CD14-positive monocyte (primary cell): ENCODE measurements at places on chromosomes 2 and 18.

DNA sequence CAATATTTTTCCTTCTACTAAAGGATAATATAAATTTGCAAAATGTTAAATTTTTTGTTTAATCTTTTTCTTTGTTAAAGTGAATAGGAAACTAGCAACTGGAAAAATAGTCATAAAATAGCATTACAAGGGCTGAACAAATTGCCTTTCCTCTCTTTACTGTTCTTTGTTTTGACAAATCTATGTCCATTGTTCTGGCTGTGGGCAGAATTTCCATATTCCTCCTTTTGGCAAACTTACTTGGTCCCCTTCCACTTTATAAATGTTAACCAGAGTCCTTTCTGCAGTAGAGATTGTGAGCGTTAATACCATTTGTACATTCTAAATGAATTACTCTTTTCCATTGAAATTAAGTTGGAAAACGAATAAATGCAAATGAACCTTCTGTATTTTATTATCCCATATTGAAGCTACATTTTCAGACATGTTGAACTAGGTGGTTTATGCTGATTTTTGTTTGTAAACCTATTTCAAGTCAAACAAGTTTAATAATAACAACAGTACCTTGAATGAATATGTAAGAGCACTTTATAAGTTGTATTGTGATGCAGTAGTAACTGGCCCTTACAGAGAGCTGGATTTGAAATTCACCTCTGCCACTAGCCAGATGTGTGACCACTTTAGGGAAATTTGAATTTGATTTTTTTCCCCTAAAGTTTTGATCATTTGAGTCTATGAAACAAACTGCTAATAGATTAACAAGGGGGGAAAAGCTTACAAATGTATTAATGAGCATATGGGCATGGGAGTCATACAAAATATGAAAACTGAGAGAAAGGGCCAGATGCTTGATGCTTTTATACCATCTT lies 3.3 kb downstream of the RNF125 start:
- DNase-seq, result no peak

DNA sequence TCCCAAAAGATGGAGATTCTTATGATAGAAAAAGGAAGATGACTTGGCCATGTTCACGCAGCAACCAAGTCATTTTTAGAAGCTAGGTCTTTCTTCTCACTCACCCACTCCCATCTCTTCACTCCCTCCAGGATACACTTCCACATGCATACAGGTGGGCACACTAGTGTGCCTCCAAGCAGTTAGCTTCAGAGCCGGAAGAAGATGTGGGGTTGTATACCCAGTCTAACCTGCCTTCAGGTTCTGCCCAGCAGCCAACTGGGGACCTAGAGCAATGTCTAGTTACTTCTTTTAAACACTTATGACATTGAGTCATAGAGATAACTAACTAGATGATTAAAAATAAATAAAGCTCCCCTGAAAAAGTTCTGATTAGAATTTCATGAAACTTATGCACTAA lies 21.8 kb upstream of the TANK start:
- DNase-seq, result no peak

- DNase-seq, result no peak
Measured at GRCh38 chr2:12990523-12990922, 273.8 kb downstream of the TRIB2 start.

- no peak for DNase-seq
Measured at GRCh38 chr2:112547333-112547732, 5.1 kb downstream of the POLR1B start.

DNA sequence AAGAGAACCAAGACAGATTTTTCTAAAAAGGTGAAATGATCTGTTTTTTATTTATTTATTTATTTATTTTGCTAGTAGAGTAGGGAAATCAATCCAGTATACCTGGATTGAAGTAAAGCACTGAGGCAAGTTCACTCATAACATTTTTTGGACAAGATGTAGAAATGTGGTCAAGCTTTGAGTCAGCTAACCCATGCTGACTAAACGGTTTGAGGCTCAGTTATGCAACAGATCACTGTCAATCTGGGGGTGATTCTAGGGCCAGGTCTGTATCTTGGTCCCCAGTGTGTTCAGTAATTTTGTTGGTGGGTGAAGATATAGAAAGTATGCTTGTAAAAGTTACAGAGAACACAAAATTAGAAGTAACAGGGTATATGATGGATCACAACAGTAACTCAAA lies 60.2 kb downstream of the RMDN2 start:
- DNase-seq, result peak; percentile 64

- DNase-seq, result no peak
Measured at GRCh38 chr18:7105943-7106342, 11.7 kb downstream of the LAMA1 start.

GRCh38 chr18:56869189-56869777 lies 218.1 kb downstream of the WDR7 start:
- peak; percentile 53 for DNase-seq

DNA sequence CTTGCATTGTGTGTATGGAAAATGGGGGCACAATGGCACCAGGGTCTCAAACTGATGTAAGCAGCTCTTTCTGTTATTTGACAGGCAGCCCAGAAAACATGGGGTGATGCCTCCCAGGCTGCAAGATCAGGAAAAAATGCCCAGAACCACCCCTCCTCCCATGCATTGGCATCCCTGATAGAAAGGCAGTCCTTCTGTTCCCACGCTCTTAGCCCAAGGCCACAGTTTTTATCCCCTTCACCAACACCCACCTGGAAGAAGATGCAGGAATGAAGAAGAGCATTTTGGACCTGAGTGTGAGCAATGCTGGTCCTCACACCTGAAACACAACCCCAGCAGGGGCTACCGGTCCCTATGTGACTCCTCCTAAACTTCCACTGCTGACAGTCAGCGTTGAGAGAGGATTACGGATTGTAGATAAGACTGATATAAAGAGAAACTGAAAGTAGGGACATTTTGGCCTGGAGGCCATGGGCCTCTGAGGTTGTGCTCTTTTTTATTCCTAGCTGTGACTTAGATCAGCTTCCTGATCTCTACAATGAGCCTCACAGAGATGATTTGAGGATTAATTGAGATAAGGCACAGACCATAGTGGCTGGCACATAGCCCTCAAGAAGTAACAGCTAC lies 386.0 kb upstream of the ATP5MC3 start:
- no peak for DNase-seq

- DNase-seq, result no peak
Measured at GRCh38 chr2:178845566-178846457, 38.6 kb upstream of the TTN start.

DNA sequence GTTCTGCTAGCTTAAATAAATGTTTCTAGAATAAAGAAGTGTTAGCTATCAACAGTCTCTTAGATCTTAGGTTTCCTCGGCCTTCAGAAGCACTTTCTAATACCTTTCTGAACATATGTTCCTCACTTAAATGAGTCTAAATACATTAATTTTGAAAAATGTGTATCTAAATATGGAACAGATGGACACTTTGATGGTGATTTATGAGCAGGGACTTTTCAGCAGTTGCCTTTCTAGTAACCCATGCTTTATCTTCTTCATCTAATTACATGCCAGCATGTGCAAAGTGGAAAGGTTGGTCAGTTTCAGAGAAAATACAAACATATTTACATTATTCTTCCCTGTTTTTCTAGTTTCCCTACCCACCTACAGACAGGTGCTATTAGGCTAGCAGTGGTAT lies 797.0 kb upstream of the CHAC2 start:
- no peak for DNase-seq

- DNase-seq, result peak; percentile 3
Measured at GRCh38 chr2:209619782-209620181, 151.8 kb upstream of the UNC80 start.

DNA sequence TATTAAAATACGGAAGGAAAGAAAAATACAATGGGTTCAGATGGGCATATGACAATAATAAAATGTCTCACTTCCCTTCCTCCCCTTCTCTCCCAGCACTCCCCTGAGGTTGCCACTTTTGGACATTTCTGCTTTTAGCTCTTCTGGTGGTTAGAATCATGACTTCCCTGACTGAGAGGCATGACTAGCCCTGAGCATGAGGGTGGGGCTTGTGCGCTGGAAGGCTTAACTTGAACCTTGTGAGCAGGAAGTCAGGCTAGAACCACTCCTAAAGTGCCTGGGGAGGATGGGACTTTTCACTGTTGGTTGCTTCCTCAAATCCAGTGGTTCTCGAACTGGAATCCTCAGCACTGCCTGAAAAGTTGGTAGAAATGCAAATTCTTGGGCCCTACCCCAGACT lies 19.7 kb upstream of the ARHGAP25 start:
- DNase-seq, result peak; percentile 98

GRCh38 chr2:53793261-53793660 lies 6.4 kb downstream of the ERLEC1 start:
- DNase-seq, result no peak

DNA sequence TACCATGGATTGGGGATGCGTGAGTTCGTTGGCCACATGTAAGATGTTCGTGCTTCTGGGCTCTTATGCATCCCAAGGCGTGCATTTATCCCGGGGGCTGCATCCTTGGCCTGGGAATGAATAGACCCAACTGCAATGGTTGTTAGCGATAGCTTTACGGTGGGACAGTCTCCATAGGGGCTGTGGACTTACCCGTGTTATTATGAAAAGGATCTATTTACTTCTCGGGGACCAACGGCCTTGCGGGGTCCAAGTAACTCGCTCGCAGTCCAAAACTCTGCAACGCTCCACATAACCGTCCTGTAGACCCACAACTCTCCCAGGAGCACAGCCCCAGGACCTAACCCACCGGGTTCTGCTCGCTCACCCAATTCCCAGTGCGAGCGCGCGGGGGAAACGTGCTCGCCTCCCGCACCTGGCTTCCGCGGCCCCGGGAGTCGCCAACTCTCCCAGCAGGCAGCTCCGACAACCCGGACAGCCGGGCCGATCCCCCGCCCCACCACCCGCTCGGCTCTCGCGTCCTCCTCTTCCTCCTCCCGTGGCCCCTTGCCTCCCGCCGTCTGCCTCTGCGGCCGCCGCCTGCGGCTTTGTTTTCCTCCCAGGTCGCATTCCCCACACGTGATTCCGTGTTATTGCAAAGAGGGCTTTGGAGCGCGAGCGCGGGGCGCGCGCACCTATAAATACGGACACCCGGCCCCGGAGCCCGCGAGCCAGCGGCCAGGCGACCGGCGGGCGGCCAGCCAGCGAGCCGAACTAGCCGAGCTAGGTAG lies at the start of gene CABLES1:
TSS of gene CABLES1 (plus strand) at position 706 of the 770 bp plus-strand sequence. CDS start 278 bp downstream, outside the sequence.
- no peak for DNase-seq

GRCh38 chr2:224628416-224628815 lies 43.3 kb upstream of the CUL3 start:
- no peak for DNase-seq

DNA sequence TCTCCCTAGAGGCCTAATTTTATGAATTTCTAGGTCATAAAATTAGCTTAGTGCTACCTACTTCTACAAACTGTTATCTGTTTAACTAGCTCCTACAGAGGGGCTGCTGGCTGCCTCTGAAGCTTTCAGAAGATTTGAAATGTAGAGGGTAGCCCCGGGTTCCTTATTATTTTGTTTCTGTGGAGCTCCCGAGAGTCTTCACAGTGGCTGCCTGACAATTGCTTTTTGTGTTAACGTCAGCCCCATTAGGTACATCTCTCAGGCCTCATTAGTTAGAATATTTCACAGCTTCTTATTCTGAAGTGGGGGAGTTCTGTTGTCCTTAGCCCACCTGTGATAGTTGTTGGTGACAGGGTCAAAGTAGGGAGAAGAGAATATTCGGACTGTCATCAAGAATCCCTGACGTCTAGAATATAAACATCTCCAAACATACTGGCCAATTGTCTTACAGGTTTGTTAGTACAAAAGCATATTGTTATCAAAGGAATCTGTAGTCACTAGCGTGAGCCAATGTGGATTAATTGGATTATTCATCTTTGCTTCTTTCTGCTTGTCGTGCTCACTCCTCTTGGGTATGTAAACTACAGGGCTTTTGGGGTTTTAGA lies 77.5 kb downstream of the DIS3L2 start:
- no peak for DNase-seq

DNA sequence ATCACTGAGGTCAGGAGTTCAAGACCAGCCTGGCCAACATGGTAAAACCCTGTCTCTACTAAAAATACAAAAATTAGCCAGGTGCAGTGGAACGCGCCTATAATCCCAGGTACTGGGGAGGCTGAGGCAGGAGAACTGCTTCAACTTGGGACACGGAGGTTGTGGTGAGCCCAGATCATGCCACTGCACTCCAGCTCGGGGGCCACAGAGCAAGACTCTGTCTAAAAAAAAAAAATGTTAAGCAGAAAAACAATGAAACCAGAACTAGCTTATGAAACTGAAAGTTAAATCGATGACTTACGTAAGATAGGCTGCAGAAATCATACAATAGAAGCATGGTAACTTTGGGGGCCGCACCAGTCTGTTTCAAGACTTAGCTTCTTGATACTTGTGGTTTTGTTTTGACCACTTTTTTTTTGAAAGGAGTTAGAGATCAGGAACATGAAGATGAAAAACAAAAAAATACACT lies 6.2 kb upstream of the GPR155 start:
- peak; percentile 73 for DNase-seq

DNA sequence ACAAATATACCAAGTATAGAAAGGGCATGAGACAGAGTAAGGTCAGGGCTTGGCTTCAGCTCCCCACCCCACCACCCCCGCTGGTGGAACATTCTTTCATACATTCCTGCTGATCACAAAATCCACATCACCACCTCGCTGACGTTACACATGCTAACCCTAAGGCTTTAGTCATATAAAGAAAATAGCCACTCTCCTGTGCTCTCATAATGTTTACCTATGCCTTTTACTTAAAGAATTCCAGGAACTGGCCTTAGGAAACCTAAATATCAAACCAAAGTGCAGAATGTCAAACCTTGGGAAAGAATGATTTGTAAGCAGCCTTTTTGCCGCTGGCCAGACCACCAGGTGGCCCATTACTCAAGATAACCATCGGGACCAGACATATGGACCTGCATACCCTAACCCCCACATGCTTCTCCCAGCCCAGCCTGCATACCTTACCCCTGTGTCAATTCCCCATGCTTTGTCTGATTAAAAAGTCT lies 136.3 kb upstream of the SLC39A10 start:
- no peak for DNase-seq

DNA sequence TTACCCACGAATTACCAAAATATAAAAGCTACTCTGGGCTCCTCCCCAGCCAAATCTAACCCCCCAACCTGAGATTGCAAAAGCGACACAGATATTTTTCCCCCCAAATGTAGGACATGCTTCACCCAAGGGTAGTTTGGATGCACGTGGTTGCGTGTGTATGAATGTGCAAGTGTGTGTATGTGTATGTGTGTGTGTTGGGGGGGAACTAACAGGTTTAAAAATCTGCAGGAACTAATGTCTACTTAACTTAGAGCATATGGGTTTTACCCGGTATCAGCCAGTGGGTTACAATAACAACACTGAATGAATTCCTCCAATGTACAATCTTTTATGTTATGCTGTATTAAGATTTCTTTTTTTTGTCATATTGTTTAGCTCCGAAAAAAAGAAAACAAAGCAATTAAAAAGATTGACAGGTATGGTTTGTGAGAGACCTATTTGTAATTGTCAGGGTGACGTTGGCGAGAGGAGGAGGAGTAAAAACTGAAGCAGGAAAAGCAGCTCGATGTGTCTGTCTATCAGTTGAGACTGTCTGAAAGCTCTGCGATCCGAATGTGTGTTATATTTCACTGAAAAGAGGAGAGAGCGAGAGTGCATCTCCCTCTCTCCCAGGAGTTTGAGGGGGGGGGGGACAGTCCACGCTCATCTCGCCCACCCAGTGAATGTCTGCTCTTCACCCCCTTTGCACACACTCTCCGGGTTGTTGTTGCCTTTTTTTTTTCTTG lies at the start of gene TSHZ1:
TSS of gene TSHZ1 (plus strand) at position 524 of the 728 bp plus-strand sequence. CDS start 1,080 bp downstream, outside the sequence.
- peak; percentile 46 for DNase-seq

DNA sequence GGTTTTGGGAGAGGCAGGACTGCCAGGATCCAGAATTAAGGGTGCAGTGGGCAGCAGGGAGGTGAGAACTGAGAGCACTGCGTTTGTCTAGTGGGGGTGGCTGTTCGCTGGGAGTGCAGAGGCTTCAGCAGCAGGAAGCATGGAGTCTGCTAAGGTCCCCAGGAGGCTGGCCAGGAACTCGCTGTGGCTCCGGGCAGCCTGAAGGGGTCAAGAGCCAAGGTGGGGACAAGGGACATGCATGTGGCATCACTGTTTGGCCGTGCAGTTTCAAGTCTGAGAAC lies 43.2 kb upstream of the SEMA4C start:
- no peak for DNase-seq
